Spleen (tissue), 13 donors: ENCODE measurements at places on chromosomes 12 and 14.

DNA sequence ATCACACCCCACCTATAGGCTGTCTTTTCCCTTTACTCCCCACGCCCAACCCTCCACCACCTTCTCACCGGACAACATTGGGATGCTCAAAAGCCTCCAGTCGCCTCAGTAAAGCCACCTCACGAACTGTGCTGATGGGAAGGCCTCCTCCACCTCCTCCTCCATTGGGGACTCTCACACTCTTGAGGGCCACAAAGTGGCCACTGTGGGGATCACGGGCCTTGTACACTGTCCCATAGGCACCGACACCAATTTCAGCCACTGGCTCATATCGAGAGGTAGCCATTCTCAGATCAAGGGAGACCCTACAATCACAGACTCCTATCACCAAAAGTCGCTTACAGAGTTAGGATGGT, 700 bp downstream of the CDK4 start:
- DNase-seq: no peak

DNA sequence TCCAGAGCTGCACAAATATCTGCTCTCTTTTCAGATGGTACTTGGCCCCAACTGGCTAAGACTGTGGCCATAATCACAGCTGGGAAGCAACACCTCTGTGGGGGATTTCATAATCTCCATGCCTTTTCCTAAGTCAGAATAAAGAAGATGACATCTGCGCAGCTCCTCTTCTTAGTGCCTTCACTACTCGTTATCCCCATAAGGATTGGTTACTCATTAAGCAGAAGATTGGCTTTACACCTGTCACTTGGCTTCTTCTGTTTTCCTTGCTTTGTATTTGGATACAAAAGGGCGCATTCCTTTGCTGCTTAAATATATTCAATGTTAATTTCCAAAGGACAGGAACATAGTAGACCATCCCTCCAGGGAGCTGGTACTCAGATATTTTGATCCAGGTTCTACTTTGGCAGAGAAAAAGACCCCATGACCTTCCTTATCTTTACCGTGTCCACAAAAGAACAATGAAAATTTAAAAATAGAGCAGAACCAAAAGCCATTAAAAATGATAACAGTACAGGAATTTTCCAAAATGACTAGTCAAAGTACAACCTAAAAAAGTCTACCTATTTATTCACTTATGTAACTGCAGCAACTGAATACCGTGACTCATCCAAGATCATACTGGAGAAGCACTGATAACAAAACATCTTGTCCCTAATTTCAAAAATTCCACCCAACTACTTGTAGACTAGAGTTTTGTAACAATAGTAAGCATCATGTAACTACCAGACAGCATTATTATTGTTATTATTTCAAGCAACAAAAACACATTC, 352.3 kb upstream of the TMPO start:
- DNase-seq: no peak

DNA sequence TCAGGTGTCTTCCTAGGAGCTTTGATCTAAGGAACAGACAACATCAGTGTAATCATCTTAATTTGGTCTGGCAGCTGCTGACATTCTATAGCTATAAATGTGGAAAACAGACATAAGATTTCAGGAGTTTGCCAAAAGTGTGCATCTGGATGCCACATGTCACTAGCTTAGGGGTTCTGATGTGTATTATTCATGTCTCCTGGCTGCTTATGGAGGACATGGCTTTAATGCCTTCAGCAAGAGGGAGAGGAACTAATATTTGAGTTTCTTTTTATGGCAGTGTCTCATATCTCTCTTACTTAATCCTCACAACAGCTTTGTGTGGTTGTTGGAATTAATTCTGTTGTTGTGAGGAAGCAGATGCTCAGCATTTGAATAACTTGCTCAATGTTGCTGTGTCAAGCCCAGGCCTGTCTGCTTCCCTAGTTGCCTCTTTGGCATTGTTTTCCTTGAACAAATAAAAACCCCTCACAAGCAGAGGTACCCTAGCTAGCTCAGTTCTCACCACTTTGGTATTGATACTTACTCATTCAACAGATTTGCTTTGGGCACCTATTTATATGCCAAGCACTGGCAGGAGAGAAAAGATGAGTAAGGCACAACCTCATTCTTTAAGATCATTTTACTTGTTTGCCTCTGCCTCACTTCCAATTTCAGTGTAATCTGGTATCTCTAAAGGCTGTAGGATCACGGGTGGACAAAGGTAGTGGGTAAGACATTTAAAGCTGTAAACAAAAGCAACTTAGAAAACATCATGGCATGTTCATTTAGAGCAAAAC, 39.8 kb upstream of the EID3 start:
- DNase-seq: no peak

- no peak for DNase-seq
These were observed 46.8 kb downstream of the ACACB start for GRCh38 chr12:109163167-109163566.

- DNase-seq: no peak
These were observed 42.8 kb upstream of the TCL1A start for GRCh38 chr14:95756751-95757150.

GRCh38 chr12:50162230-50162629, 4.9 kb downstream of the CERS5 start:
- no peak for DNase-seq

DNA sequence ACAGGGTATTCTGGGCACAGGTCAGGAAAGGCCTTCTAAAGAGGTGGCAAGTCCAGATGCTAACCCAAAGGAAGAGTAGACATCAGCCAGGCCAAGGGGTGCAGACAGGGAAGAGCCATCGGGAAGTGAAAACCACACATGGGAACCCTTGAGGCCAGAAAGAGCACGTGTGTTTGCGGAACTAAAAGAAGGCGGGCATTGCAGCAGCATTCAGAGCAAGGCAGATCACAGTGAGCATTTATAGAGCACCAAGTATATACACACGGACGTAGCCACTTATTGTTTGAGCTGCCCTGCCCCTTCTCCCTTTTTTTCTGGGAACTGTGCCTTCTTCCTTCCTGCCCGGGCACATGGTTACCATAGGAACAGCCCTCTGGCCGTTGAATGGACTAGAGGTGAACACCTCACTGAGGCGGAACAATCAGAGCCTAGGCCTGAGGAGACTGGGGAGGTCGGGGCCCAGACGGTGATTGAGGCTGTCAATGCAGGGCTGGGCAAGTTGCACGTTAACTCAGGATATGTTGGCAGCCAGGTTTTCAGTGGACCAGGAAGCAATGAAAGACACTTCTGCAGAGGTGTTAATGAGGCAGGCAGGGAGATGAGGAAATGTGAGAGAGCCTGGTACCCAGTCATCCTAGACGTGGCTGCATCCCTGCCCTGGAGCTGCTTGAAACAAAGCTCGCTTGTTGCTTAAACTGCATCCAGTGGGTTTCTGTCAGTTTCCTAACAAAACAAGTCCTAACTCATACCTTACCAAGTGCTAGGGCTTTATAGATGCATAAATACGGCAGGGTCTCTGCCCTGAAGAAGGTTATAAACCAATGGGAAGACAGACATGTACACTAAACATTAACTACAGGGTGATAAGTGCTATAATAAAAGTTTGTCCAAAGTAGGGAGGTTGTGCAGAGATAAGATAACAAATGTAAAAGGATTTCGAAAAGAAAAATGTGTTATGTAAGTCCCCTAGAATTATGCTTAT, 34.2 kb downstream of the MOAP1 start:
- no peak for DNase-seq

GRCh38 chr14:61103541-61104339, 122.7 kb downstream of the SLC38A6 start:
- no peak for DNase-seq

GRCh38 chr14:33352821-33353220, 414.1 kb downstream of the NPAS3 start:
- DNase-seq: no peak

- DNase-seq: no peak
These were observed 79.5 kb downstream of the PTPRB start for GRCh38 chr12:70557583-70558191.

GRCh38 chr12:72829838-72830237, 557.7 kb downstream of the TRHDE start:
- no peak for DNase-seq

DNA sequence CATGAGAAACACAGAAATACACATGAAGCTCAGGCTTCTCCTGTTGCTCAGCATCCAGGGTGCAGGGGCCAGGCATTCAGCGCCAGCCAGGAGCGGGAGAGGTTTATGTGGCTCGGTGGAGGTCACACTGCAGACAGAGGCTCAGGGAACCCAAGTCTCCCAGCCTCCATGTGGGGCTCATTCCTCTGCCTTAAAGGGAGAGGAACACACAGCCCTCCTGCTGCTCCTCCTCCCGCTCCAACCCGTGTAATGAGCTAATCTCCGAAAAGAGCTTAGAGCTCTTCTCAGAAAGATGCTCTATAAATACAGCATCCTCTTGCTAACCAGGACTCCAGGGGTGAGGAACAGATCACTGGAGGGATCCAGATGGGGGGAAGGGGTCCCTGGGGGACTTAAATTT, 28.2 kb downstream of the FGF6 start:
- no peak for DNase-seq

DNA sequence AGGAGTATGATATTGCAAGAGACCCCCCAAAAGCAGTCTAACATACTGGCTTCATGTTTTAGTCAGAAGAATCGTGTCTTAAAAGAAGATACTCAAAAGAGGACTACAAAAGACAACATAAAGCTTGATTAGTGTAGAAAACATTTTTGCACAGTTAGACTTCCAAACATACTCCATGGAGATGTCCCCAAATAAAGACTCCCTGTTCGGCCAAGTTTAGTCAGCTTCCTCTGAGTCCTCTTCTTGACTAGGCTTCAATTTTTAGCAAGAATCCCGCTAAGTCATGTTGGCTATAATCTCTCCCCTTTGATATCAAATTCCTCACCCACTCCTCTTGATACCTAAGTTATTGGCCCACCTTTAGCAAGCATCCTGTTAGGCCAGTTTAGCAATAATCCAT, 298.0 kb downstream of the RMST start:
- no peak for DNase-seq

- DNase-seq: no peak
These were observed 150.2 kb downstream of the DYRK2 start for GRCh38 chr12:67798768-67799167.

GRCh38 chr14:95196826-95197545, 39.7 kb upstream of the DICER1 start:
- no peak for DNase-seq

DNA sequence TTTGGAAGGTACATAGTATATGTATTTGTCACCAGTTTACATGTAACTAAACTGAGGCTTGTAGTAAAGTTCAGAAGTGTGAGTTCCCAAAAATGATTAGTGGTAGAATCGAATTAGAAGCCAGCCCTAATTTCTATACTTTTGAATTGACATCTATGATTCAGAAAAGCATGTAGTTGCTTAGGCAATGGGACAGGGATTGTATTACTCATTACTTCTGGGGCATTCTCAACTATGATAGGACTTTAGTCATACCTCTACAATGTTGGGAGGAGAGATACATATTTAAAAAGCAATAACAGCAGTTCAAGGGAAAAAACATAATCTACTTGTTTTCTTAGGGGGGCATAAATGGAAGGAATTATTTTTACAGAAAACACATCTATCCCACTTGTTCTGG, 277.9 kb upstream of the E2F7 start:
- DNase-seq: no peak

GRCh38 chr12:24172031-24172772, 222.7 kb upstream of the SOX5 start:
- no peak for DNase-seq

GRCh38 chr14:30450631-30451545, 108.1 kb upstream of the G2E3 start:
- DNase-seq: no peak

GRCh38 chr14:27605282-27605681, 1007.4 kb upstream of the NOVA1 start:
- no peak for DNase-seq

GRCh38 chr12:63782466-63782865, 2.8 kb downstream of the RXYLT1 start:
- DNase-seq: no peak

GRCh38 chr14:92190768-92191167, 69.0 kb downstream of the CPSF2 start:
- DNase-seq: no peak

- DNase-seq: no peak
These were observed 189.6 kb downstream of the DUSP6 start for GRCh38 chr12:89162589-89163261.

- DNase-seq: no peak
These were observed 8.6 kb upstream of the G2E3 start for GRCh38 chr14:30550335-30550734.

GRCh38 chr12:79673354-79673753, 17.4 kb downstream of the PAWR start:
- no peak for DNase-seq

DNA sequence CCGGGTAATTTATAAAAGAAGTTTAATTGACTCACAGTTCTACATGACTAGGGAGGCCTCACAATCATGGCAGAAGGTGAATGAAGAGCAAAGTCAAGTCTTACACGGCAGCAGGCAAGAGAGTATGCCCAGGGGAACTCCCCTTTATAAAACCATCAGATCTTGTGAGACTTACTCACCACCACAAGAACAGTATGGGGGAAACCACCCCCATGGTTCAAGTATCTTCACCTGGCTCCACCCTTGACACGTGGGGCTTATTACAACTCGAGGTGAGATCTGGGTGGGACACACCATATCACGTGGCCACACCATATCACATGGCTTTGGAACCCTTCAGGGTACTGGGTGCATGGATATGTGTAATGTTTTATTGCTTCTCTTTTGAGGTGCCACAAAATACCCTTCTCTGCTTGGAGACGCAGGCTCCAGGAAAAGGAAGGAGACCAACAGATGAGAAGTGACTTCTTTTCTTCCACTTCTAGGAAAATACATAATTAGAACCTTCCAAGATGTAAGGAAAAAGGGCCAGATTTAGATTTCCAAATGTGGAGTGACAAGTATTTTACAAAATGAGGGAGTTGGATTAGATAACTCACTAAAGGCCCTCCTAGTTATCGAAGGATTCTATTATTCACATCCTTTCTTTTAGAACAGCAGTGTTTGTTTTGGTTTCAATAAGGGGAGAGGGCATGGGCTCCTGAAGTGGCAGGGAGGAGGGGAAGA, 33.1 kb upstream of the ETFBKMT start:
- DNase-seq: no peak

DNA sequence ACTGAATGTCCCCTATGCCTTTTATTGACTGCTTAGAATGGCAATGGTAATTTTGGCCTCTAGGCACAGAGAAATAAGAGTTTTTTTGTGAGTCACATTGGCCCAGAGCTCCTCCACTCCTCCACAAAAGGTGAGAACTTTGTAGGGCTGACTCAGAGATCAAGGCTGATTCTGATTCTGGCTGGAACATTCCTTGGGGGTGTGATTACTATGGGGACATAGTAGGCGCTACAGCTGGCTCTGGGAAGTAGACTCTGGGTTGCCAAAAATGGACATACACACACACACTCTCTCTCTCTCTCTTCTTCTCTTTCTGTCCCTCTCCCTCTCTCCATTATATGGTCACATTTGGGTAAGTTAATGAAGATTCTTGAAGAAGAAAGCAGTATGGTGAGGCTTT, 174.6 kb upstream of the DDHD1 start:
- DNase-seq: no peak

GRCh38 chr14:61555056-61555838, 140.1 kb upstream of the HIF1A start:
- no peak for DNase-seq

GRCh38 chr14:104632781-104633180, 28.2 kb upstream of the TMEM179 start:
- DNase-seq: no peak
